ENCODE measurements at places on chromosomes 16 and 17.

- DNase-seq: no peak
Measured at GRCh38 chr17:65131946-65132345, 5.2 kb upstream of the RGS9 start.

- no peak for DNase-seq
Measured at GRCh38 chr17:48840441-48840840, 9.6 kb downstream of the CALCOCO2 start.

- DNase-seq: peak; percentile 88
Measured at GRCh38 chr16:67943619-67944504, at the start of gene LCAT. LCAT (minus strand) TSS chr16:67944120; CDS start chr16:67944101, 19 bp downstream.

DNA sequence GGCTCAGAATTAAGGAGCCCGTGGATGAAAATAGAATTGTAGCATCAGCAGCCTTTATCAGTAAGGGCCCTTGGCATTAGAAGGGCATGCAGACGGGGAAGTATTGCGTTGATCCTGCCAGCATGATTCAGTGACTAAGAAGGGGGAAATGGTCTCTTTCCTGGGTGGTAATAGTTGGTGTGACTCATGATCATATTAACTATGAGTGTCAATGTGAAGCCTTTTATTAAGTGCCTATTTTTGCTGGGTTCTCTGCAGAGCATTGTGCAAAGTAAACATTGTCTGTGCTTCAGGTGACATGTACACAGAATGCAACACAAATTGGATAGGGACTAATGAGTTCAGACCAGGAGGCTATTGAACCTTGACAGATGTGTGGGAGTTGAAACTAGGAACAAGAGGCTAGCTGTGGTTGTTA lies 24.5 kb downstream of the RCVRN start:
- DNase-seq: peak; percentile 28

DNA sequence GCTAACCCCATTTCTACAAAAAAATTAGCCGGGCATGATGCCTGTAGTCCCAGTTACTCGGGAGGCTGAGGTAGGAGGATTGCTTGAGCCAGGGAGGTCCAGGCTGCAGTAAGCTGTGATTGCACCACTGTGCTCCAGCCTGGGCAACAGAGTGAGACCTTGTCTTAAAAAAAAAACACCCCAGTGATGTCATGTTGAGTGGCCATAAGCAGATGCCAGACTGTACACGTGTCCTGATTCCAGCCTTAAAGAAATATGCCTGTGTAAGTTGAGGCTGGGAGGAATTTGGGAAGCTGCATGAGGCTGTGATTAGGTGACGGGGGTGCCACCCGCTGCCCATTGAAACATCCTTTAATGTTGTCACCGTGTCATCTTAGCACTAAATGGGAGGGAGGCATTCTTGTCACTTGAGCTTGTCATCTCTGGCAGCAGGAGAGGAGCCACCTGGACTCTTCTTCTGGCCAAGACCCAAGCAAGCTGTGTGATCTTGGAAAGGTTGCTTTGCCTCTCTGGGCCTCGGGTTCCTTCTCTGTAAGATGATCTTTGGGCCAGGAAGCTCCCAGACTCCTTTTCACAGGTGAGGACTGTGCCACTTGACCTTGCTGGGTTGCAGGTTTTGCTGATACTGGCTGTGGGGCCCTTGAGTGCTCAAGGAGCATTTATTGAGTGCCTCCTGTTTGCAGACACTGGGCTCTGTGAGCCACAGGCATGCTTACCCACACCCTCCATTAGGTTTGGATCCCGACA lies 98.3 kb upstream of the CIBAR2 start:
- no peak for DNase-seq
